ENCODE measurements at places on chromosomes 16 and 17.

DNA sequence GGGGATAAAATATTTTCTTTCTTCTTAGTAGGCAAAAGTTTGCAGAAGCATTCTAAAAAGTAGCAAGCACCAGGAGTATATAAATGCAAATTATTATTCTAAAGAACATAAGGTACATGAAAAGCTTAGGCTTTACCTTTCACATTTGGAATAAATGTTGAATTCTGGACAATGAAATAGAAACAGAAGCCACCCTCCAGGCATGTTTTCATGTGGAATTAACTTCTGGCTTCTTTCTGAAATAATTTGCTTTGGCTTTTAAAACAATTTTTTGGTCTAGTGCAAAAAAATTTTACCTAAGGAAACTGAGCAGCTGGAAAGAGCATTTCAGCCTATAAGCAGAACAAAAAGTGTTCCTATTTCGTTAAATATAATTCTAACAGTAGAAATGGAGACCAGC lies 109.5 kb upstream of the CORO6 start:
- no peak for DNase-seq

GRCh38 chr17:1168533-1169220 lies 11.1 kb downstream of the ABR start:
- DNase-seq: no peak

- peak; percentile 93 for DNase-seq
These were observed 11.0 kb downstream of the EFTUD2 start for GRCh38 chr17:44887971-44888954.

DNA sequence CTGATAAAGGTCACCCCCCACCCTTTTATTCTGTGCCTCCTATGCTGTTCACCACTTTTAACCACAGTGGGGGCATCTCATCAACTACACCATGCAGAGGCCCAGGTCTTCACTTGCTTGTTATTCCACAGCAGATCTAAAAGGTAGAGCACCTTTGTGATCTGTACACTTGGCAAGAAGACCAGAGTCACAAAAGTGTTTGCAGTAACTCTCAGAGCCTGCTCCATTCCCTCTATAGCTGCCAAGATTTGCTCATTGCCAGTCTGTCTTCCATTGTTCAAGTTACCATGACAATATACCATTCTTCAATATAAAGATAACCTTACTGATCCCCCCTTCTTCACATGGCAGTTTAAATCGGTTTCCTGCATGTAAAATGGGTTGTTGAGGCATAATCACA lies 180.0 kb downstream of the TOX3 start:
- DNase-seq: no peak

- DNase-seq: no peak
These were observed 518.6 kb downstream of the GRIN2A start for GRCh38 chr16:9663588-9663987.

DNA sequence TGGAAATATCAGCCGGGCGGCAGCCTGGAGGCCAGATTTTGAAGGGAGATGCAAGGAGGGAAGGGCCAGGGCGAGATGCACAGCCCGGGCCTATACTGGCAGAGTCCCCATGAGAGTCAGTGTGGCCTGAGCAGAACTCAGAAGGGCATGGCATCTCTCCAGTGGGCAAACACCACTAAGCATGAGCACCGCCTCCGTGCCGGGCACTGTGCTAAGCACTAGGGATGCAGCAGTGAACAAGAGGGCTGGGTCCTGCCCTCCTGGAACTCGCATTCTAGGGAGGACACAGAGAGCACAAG lies 33.5 kb downstream of the TK2 start:
- DNase-seq: no peak

DNA sequence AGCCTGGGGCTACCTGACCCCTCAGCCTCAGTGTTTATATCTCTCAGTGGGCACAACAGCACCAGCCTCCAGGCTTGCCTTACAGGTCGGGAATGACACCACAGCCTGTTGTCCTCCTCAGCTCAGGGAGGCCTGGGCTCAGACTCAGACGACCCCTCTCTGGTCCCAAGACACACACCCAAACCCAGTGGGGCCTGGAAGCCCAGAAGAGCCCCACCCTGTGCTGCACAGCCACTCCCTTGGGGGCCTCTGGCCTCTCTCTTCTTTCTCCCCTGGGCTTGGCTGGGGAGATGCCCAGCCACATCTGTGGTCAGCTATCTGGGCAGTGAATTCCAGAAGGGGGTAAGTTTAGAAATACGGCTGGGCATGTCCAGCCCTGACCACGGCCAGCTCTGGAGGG lies 2.4 kb downstream of the NATD1 start:
- no peak for DNase-seq

DNA sequence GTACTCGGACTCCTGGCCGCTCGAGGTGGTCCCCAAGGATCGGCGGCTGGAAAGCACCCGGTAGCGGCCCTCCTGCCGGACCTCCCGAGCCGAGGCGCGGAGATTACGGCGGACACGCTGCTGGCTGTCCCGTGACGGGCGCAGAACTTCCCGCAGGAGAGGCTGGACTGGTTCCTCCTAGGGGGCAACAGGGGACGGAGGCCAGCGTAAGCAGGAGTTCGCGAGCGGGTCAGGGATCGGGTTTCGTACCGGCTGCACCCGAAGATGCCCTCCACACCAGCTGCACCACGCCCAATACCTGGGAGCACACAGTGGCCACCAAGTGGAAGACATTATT lies 341 bp downstream of the SLC7A6OS start:
- DNase-seq: no peak

DNA sequence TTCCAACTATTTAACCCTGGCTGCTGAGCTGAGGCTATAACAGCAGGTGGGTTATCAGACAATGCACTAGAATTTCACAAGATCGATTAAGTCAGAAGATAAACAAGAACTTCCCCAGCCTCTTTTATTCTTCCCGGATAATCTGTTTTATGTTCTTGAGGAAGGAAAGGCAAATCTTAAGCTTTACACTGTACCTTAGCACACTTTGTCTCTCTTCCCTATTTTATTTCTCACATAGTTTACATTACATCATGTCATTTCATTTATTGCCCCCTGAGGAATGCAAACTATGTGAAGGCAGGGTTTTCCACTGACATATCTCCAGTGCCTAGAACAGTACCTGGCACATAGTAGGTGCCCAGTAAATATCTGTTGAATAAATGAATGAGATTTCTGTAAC lies 139.6 kb downstream of the SKAP1 start:
- no peak for DNase-seq

- no peak for DNase-seq
These were observed 11.8 kb downstream of the LASP1 start for GRCh38 chr17:38881600-38882191.

- DNase-seq: no peak
These were observed 63.3 kb downstream of the TMEM235 start for GRCh38 chr17:78294776-78295175.

DNA sequence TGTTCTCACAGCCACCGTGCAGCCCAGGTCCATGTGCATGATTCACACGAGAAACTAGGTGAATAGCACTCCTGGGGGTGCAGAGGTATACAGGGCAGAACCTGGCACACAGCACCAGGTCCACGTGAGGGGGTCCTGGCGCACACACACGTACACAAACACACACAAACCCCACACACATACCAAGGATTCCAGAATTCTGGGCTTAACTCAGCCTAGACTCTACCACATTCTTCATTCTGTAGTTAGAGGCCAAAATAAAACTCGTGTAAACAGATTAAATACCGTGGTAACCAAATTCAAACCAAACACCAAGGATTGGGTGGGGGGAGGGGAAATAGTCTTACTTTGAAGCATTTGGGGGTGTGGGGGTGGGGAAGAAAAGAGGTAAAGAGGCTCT lies 58.5 kb downstream of the XYLT1 start:
- no peak for DNase-seq

DNA sequence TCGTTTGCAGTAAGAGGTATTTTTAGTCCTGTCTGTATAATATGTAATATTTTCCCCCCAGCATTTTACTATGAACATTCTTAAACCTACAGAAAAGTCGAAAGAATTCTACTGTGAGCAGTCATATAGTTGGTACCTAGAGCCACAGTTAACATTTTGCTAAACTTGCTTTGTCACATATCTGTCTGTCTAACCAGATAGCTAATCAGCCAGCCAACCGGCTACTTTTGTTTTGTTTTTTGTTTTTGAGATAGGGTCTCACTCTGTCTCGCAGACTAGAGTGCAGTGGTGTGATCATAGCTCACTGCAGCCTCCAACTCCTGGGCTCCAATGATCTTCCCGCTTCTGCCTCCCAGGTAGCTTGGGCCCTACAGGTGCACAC lies 73.3 kb downstream of the ABCC1 start:
- no peak for DNase-seq

- DNase-seq: no peak
These were observed 30.7 kb downstream of the TMEM132E start for GRCh38 chr17:34610039-34610438.
